Posterior cingulate gyrus (tissue), 11 donors: ENCODE measurements at places on chromosomes 11 and 22.

DNA sequence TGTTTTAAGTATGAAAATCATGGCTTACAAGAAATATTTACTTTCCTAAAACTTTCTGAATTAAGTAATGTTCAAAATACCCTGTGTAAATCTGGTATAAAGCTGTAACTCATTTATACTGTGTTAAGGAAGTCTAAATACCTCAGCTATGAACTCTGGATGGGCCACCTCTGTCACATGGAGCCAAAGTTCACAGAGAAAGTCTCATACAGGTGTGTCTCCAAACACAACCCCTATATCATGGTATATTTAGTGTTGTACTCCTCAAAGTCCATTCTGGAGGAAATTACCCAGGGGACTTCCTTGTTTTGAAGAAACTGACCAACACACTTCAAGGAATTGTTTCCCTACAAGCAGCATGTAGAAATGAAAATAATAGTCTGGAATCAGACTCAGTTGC lies 909.2 kb upstream of the TENM4 start:
- no peak for DNase-seq

DNA sequence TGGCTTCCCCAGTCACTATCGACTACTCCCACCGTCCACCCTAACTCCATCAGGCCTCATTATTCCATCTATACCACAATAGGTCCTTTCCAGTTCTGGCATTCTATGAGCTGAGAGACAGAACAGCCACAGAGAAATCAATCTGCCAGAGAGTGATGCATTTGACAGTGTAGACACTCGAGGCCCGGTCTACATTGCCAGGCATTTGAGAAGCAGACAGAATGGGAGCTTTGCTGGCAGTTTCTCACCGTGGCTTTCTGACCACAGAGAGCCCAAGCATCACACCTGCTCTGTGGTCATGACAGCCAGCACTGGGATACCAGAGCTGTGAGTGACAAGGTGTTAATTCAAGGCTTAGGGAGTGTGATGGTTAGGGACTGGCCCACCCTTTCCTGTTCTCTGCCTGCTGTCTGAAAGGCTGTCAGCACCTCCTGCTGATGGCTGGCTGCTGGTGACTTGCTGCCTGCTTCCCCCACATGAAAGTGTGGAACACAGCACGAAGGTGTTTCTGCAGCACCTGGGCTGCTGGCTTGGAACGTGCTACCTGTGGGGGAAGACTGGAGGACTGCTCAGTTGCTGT lies 137.8 kb downstream of the KIRREL3 start:
- no peak for DNase-seq

- DNase-seq: no peak
Measured at GRCh38 chr11:6505577-6506240, 8.6 kb downstream of the DNHD1 start.

DNA sequence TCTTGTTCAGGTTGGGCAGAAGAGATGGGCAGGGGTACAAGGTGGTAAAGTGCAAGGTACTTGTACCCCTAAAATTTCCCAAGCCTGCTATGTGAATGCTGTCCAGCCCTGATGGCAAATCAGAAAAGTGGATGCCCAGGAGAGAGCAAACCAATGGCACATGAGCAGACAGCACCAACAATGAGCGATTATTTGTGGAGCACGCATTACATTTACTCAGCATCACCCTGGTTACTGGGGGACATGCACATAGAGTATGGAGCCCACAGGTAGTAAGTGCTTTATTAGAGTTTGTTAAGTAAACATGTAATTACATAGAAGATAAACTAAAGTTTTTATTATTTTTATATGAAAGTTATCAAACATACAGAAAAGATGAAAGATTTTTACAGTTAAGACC lies 165.7 kb downstream of the NTM start:
- no peak for DNase-seq

DNA sequence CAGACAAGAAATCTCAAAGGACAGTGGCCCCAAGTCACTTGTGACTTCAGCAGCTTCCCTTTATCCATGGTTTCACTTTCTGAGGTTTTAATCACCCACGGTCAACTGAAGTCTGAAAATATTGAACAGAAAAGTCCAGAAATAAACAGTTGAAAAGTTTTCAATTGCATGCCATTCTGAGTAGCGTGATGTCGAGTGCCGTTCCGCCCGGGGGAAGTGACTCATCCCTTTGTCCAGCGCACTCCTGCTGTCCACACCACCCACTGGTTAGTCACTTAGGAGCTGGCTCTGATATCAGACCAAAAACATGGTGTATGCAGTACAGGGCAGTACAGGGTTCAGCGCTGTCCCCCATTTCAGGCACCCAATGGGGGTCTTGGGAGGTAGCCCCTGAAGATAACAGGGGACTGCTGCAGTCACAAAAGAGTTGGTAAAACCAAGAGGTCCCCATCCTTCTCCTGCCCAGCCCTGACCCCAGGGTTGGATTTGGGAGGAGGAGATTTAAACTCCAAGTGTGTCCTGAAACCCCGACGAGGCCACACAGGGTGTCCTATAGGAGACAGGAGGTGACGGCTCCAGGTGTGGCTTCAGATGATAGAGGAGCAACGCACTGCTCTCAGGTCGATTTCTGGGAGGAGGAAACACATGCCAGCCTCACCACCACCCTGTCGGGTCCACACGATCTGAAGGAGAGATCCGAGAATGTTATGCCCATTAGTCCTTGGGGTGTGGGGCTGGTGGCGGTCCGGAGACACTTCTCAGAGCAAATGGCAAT lies 390.1 kb downstream of the CTTN start:
- no peak for DNase-seq
